Uterus (tissue), 4 donors: ENCODE measurements at places on chromosomes 5 and 9. TPM values are rescaled to one million over a fixed set of nuclear protein-coding genes. Genes with fewer than 3 reads are reported as not detected.

- no peak for DNase-seq
- no peaks in the 10 kb centered on the region for H3K36me3 ChIP-seq
- H3K4me1 ChIP-seq, result no peaks in the 10 kb centered on the region
- no peaks in the 10 kb centered on the region for H3K27me3 ChIP-seq
Observed at GRCh38 chr9:3793971-3794383, 268.2 kb upstream of the RFX3 start.

PCDHGA7 gene
- 10.5 TPM for total RNA-seq

DNA sequence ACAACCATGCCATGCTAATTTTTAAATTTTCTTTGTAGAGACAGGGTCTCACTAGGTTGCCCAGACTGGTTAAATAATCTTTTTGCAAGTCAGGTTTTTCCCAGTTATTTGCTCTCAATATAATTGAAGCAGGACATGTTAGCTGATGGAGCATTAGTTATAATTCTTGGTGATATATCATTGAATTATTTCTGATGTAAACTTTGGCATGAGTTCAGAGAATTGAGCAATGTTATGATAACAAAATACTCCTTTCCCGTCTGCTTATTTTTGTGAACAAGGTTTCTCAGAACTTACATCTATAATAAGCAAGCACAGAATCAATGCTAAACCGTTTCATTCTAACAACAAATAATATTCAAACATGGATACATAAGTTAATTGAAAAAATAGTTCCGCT, 37.8 kb downstream of the BHMT start:
- no peak overlapping the region for H3K4me3 ChIP-seq
- H3K27ac ChIP-seq, result no peak overlapping the region
- no peaks in the 10 kb centered on the region for H3K4me1 ChIP-seq
- H3K27me3 ChIP-seq, result no peaks in the 10 kb centered on the region

SLC6A19 gene
- not detected for total RNA-seq

DNA sequence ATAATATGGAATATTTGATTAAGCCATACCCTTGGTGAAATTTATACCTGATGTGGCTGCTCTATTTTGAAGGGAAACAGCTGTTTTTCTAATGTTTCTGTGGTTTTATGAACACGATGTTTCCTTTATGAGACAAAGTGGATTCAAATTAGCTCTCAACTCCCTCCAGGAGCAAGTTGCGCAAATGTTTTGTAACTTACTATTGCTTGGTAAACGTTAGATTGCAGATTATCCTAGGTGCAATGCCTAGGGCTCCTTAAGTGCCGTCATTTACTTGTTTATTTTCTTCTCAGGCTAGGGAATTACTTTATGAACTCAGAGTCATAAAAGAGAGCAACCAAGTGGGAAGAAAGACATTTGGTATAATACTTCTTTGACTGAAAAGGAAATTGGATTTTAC, 763.1 kb downstream of the TAF11L14 start:
- DNase-seq, result no peak
- no peak overlapping the region for H3K27ac ChIP-seq
- H3K4me1 ChIP-seq, result no peaks in the 10 kb centered on the region
- no peak overlapping the region for H3K4me3 ChIP-seq

GPR21 gene
- total RNA-seq, result 7.2 TPM

- H3K4me3 ChIP-seq, result no peak overlapping the region
- DNase-seq, result no peak
- H3K36me3 ChIP-seq, result no peaks in the 10 kb centered on the region
- H3K27ac ChIP-seq, result no peak overlapping the region
- no peaks in the 10 kb centered on the region for H3K4me1 ChIP-seq
Observed at GRCh38 chr9:105887679-105888078, 193.3 kb downstream of the TMEM38B start.

DNA sequence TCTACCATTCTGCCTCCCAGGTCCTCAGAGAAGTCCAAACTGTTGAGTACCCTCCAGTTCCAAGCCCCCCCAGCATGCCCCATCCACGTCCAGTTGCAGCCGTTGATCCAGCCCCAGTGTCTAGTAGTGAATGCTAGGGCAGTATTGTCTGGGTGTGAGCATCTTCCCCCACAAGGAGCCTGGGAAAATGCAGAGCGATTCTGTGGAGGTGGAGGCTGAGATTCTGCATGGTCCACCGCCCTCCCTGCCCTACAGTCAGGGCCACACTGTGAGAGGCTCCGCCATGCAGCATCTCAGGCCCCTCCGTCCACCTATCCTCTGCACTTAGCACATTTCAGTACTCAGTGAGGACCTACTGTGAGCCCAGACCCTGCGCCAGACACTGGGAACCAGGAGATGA, 135.9 kb downstream of the GABBR2 start:
- H3K36me3 ChIP-seq, result no peaks in the 10 kb centered on the region
- no peaks in the 10 kb centered on the region for H3K27me3 ChIP-seq
- H3K27ac ChIP-seq, result no peak overlapping the region

FBP2 gene
- total RNA-seq, result not detected

KIF3A gene
- total RNA-seq, result 18.7 TPM

GRCh38 chr9:27112235-27112634, 3.2 kb downstream of the TEK start:
- no peaks in the 10 kb centered on the region for H3K36me3 ChIP-seq
- H3K4me1 ChIP-seq, result no peaks in the 10 kb centered on the region
- no peaks in the 10 kb centered on the region for H3K27me3 ChIP-seq
- H3K4me3 ChIP-seq, result no peak overlapping the region
- peak overlapping the region; percentile 72 for H3K27ac ChIP-seq

DNA sequence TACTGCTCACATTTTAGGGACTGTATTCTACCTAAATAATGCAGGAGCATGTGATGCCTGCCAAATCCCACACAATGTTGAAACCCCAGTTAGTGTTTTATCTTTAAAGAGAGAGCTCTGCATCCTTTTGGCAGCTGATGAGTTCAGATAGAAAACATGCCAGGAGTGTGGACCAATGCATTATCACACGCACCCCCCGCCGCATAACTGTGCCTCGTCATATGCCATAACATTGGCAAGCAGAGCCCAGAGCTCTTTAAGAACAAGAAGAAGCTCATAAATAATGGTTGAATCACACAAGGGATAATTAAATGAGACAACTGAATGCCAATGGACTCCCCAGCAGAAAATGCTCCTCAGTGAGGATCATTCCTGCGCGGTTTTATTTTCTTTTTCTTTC, 52.8 kb upstream of the RORB start:
- H3K4me1 ChIP-seq, result no peaks in the 10 kb centered on the region
- H3K4me3 ChIP-seq, result no peak overlapping the region
- no peaks in the 10 kb centered on the region for H3K36me3 ChIP-seq
- H3K27me3 ChIP-seq, result no peaks in the 10 kb centered on the region

GRCh38 chr5:127486471-127486870, 31.0 kb upstream of the PRRC1 start:
- no peak for DNase-seq
- no peaks in the 10 kb centered on the region for H3K4me1 ChIP-seq
- no peaks in the 10 kb centered on the region for H3K36me3 ChIP-seq

DNA sequence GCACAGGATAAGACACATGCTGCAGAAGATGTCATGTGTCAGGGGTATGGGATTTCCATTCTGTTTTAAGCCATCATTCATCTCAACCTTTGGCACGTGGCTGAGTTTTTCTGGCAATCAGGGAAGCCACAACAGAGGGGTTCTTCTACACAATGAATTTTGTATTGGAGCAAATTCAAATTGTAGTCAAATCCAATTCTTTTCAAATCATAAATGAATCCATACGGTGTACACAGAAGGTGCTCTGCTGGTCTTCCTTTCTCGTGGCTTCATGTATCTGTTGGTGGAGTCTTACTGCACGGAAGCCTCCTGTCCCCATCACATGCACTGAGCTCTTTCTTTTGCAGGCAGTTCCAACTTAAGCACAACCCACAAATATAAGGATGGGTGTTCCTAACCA, 436.7 kb upstream of the DAP start:
- H3K4me3 ChIP-seq, result no peak overlapping the region
- no peaks in the 10 kb centered on the region for H3K36me3 ChIP-seq
- H3K27ac ChIP-seq, result no peak overlapping the region

PDZD2 gene
- 6.4 TPM for total RNA-seq

GRCh38 chr9:3028535-3028934, 184.6 kb upstream of the PUM3 start:
- DNase-seq, result no peak
- no peaks in the 10 kb centered on the region for H3K4me1 ChIP-seq
- no peak overlapping the region for H3K4me3 ChIP-seq
- H3K36me3 ChIP-seq, result no peaks in the 10 kb centered on the region
- H3K27ac ChIP-seq, result no peak overlapping the region

DNA sequence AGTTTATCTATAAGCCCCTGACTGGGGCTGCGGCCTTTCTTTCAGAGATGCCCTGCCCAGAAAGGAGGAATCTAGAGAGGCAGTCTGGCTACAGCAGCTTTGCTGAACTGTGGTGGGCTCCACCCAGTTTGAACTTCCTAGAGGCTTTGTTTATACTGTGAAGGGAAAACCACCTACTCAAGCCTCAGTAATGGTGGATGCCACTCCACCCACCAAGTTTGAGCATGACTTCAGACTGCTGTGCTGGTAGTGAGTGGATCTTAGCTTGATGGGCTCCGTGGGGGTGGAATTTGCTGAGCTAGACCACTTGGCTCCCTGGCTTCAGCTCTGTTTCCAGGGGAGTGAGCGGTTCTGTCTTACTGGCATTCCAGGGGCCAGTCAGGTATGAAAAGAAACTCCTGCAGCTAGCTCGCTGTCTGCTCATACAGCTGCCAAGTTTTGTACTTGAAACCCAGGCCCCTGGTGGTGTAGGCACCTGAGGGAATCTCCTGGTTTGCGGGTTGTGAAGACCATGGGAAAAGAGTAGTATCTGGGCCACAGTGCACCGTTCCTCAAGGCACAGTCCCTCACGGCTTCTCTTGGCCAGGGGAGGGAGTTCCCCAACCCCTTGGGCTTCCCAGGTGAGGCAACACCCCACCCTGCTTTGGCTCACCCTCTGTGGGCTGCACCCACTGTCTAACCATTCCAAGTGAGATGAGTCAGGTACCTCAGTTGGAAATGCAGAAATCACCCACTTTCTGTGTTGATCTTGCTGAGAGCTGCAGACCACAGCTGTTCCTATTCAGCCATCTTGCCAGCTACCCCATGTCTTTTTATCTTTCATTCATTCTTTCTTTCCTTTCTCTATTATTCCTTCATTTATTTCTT, 211.8 kb upstream of the C9orf72 start:
- H3K27me3 ChIP-seq, result no peaks in the 10 kb centered on the region
- no peak for DNase-seq
- H3K4me3 ChIP-seq, result no peak overlapping the region

DNA sequence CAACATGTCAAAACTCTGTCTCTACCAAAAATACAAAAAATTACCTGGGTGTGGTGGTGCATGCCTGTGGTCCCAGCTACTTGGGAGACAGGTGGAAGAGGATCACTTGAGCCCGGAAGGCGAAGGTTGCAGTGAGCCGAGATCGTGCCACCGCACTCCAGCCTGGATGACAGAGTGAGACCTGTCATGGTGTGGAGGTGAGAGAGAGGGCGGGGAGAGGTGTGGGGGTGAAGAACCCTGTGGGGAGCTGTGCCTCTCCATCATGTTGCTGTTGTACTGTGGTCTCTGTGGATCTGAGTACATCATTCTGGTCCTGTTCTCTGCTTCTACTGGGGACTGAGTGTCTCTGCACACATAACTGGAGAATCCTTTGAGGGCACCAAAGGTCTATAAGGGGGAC, 11.3 kb upstream of the SLC34A1 start:
- H3K4me3 ChIP-seq, result no peak overlapping the region
- no peaks in the 10 kb centered on the region for H3K27me3 ChIP-seq
- no peaks in the 10 kb centered on the region for H3K36me3 ChIP-seq
- H3K27ac ChIP-seq, result no peak overlapping the region
- H3K4me1 ChIP-seq, result no peaks in the 10 kb centered on the region

- no peak for DNase-seq
- no peaks in the 10 kb centered on the region for H3K4me1 ChIP-seq
- no peaks in the 10 kb centered on the region for H3K36me3 ChIP-seq
- H3K4me3 ChIP-seq, result no peak overlapping the region
Observed at GRCh38 chr5:149037817-149038216, 25.0 kb downstream of the SH3TC2 start.

PIP5K1B gene
- total RNA-seq, result 2.6 TPM

DNA sequence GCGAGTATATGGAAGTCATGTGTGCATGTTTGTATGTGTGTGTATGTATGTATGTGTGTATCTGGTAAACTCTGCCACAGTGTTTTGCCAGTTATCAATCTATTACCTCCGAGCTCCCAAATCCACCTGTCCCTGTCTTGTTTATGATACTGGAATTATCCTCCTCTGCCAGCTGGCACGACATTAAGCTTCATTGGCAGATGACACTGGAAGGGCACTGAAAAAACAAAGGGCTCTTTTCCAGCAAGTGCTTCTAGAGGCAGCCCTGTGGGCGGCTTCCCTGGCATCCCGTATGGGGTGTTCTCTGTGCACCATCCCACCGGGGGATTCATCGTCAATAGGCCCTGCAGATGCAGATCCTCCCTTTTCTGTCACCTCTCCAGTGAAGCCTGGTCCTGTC, 221.5 kb downstream of the MSX2 start:
- no peak for DNase-seq
- no peak overlapping the region for H3K4me3 ChIP-seq
- H3K27ac ChIP-seq, result no peak overlapping the region
- H3K27me3 ChIP-seq, result no peaks in the 10 kb centered on the region

GRCh38 chr9:17656889-17657288, 78.0 kb downstream of the SH3GL2 start:
- no peak for DNase-seq
- no peaks in the 10 kb centered on the region for H3K36me3 ChIP-seq
- no peak overlapping the region for H3K27ac ChIP-seq
- H3K27me3 ChIP-seq, result no peaks in the 10 kb centered on the region

STKLD1 gene
- not detected for total RNA-seq

SAXO1 gene
- 0.37 TPM for total RNA-seq

C9orf43 gene
- 0.21 TPM for total RNA-seq

DNA sequence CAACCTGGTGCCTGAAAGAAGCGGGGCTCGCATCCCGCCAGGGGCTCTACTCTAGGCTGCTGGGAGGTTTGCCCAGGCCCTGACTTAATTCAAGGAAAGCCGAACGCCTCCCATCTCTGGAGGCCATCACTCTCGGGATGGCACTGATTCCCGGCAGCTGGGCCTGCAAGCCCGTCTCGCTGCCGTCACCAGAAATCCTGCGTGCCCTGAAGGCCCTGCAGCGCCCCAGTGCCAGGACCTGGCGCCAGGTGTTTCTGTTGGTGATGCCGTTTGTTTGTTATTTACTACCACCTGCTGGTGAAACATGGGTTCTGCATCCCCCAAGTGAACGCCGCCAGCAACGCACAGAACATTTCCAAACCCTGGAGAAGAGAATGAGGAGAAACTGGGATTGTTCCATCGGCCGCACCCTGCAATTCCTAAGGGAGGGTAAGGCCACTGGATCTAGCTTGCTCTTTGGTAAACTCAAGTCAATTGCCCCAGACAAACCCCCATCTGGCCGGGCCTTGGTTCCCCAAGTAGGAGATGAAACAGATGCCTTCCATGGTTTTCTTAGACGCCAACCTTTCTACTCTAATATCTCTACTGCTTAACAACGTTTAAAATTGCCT, 77.9 kb downstream of the AK8 start:
- H3K4me1 ChIP-seq, result no peaks in the 10 kb centered on the region
- no peak overlapping the region for H3K27ac ChIP-seq
- no peak overlapping the region for H3K4me3 ChIP-seq
